MV-4-11 (cell line): ENCODE measurements at places on chromosomes 1 and 21.

DNA sequence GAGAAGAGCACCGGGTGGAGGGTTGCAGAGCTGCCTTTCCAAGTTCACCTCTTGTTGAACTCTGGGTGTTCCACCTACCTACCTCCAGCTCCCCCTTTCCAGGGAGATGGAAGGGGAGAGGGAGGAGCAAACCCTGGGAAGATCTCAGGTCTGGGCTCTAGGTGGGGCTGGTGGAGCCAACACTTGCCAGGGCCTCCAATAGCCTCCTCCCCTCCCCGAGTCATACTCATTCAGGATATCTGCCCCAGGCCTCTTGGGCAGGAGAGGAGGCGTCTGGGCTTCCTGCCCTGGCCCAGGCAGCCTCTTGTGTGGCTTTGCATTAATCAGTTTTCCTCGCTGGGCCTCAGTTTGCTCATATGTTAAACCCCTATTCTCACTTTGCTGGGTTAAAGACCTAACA lies 13.4 kb downstream of the RAP1GAP start:
- no peak for DNase-seq

GRCh38 chr1:96508233-96508632 lies 213.4 kb upstream of the PTBP2 start:
- peak; percentile 35 for DNase-seq

GRCh38 chr1:17185485-17185860 lies 19.5 kb upstream of the PADI1 start:
- no peak for DNase-seq

DNA sequence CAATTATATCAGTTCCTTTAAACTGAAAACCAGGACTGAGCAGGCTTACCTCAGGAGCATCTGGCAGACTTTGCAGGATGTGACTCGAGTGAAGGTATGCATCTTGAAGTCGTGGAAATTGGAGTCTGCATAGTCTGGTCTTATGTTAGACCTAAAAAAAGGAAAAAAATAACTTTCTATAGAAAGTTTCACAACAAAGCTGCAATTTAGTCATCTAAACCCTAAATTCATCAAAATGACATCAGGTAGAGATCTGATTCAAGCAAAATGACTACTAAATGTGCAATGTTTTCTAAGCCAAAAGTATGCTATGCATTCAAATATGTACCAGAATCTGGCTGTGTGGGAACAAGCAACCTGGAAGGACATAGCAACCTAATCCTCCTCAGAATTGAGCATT lies 260.1 kb downstream of the VAV3 start:
- DNase-seq, result no peak

DNA sequence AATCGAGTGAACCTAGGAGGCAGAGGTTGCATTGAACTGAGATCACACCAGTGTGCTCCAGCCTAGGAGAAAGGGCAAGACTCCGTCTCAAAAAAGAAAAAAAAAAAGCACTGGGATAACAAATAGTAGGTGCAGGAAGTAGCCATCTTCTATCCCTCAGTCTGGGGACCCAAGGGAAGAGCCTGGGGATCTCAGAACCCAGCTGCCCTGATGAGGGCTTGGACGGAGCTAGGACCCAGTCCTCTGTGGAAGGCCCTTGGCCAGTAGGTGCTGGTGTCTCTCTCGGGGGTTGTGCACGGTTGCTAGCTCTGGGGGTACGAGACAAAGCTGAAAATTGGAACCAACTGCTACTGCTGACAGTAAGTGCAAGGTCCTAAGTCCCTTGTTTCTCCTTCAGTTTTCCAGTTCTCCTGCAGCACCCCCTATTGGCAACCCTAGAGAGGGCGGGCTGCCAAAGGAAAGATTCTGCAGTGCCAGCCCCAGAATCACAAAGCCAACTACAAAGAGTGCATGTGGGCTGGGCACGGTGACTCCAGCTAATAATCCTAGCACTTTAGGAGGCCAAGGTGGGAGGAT lies 57.6 kb upstream of the KIF1B start:
- peak; percentile 37 for DNase-seq

GRCh38 chr1:63772876-63773275 lies 941 bp upstream of the ROR1 start:
- no peak for DNase-seq

GRCh38 chr21:33522953-33523349 lies 19.0 kb downstream of the GART start:
- no peak for DNase-seq

- no peak for DNase-seq
Measured at GRCh38 chr1:153763365-153764225, 11.6 kb upstream of the SLC27A3 start.

GRCh38 chr1:11951901-11952300 lies 17.4 kb downstream of the PLOD1 start:
- DNase-seq, result no peak

DNA sequence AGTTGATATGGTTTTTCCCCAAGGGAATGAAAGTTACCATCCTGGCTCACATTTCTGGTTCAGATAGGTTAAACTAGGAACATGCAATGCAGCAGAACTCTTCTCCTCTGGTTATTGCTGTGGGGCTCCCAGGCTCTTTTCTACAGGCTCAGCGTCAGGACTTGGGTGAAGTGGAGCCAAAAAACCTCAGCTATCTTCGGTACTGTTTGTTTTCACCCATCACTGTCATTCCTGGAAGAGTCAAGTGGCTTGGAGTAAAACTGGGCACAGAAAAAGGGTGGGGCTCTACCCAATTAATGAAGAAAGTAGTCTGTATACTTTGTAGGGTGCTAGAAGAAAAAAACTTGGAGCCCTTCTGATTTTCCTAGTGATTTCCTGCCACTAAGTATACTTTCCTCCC lies 9.4 kb downstream of the WNT2B start:
- no peak for DNase-seq

GRCh38 chr1:101247404-101248287 lies 10.8 kb downstream of the S1PR1 start:
- no peak for DNase-seq

GRCh38 chr1:107897438-107898345 lies 67.3 kb downstream of the VAV3 start:
- peak; percentile 35 for DNase-seq

GRCh38 chr1:237861944-237862343 lies 28.8 kb downstream of the ZP4 start:
- peak; percentile 83 for DNase-seq

- DNase-seq, result peak; percentile 76
Measured at GRCh38 chr1:42949312-42950115, 9.2 kb downstream of the SLC2A1 start.

GRCh38 chr21:44000360-44000759 lies 11.7 kb upstream of the TRAPPC10 start:
- DNase-seq, result no peak

DNA sequence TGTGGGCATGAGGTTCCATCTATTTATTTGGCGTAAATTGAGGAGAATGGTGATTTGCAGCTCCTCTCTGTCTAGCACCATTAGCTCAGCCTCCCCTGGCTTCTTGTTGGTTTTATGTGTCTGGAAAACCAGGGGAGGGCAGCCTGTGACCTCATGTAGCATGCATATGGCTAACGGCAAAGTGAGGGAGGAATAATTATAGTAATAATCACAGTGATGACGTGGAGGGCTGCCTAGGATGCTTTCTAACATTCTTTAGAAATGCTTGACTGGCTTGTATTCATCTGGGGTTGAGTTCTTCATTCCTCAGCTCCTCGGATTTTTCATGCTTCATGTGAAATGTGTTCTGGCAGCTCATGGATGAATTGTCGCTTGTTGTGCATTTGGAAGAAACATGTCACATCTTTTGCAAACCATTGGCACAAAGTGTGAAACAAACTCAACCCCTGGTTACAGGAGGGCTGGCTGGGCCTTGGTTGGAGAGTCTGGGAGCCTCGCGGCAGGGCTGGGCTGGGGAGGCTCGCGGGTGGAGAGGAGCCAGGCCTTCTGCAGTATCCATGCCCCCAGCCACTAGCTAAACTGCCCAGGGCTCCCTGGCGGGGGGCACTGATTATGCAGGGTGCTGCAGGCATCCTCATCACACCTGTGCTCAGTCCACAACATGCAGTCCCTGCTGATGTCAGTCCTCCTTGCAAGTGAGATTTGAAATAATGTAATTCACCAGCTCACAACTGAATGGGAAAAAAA lies 149.6 kb downstream of the DISC1 start:
- peak; percentile 35 for DNase-seq

- DNase-seq, result peak; percentile 14
Measured at GRCh38 chr1:59730759-59731478, 83.8 kb upstream of the HOOK1 start.

DNA sequence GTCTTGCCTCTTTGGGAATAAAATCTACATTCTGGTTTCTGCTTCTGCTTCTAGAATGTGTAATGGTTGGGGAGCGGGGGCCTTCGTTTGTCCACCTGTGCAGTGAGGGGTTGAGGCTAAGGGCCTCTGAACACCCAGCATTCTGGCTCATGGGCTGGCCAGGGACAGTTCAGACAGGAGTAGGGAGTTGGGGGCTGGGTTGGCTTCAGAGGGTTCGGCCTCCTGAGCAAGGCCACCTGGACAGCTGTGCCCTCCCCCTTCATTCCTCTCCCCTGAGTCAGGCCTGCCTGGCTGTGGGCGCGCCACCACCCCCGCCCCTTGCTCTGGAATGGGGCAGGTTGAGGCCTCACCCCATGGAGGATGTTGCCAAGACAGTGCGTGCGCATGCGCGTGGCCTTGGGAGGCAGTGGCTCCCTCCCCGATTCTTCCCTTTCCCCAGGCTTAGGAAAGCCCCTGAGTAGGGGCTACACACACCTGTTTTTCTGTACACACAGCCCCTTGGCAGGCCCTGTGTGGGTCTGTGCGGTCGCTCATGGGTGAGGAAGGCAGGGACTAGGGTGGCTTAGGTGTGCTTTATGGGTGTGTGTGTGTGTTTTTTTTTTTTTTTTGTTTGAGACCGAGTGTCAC lies 57.0 kb downstream of the YARS1 start:
- DNase-seq, result no peak

GRCh38 chr1:157140063-157140588 lies 1.9 kb upstream of the ETV3 start:
- no peak for DNase-seq

- peak; percentile 97 for DNase-seq
Measured at GRCh38 chr1:66439031-66439740, 94.8 kb upstream of the SGIP1 start.

GRCh38 chr21:33386222-33386784 lies 16.9 kb upstream of the IFNGR2 start:
- no peak for DNase-seq

- DNase-seq, result no peak
Measured at GRCh38 chr1:232066521-232066920, 439.9 kb downstream of the DISC1 start.

- no peak for DNase-seq
Measured at GRCh38 chr21:38936240-38936639, 130.5 kb downstream of the ETS2 start.

DNA sequence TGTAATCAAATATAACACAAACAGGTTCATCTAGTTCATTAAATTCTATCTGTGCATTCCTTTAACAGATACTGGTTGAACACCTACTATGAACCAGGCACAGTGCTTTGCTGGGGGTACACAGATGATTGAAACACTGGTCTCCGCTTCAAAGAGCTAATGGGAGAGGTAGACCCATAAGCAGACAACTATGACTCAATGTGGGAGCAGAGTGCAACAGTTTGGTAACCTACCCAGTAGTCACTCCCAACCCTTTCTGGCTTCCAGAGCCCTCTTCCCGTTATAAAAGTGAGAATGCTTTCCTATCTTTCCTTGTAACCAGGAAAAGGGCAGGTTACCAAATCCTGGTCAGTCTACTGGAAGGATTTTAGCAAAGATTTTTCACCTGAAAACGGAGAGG lies 8.0 kb upstream of the ETV3 start:
- no peak for DNase-seq

- DNase-seq, result no peak
Measured at GRCh38 chr1:32273391-32274208, 18.3 kb upstream of the HDAC1 start.

GRCh38 chr1:157357111-157357510 lies 195.2 kb downstream of the FCRL5 start:
- no peak for DNase-seq

DNA sequence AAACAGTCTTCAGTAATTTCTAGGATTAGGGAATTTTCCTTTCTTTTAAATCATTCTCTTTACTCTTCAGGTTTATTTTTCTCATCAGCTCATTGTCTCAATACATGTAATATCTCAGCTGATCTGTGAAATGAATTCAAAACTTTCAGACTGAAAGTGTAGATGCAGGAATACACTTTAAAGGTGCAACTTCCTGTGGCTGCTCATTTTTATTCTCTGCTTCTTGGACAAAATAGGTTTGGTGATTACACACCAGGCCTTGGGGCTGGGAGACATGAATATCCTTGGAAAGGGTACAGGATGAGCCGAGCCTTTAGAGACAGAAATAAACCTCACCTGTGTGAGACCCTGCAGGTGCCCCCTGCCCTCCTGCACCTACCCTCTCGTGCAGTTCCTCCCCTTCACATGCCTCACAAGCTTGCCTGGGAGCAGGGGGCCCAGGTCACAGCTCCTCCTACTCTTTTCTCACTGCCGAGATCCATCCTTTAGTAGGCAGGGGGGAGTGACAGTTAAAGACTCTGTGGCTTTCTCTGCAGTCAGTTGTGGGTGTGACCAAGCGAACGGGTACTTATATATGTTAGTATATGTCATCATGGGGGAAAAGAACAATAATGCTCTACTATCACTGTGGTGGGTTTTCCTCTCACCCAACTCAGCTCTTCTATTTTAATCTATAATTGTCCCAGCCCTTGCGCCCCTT lies 23.6 kb downstream of the XCL2 start:
- DNase-seq, result peak; percentile 51

GRCh38 chr1:110503471-110503870 lies 15.5 kb downstream of the KCNA10 start:
- DNase-seq, result no peak

GRCh38 chr1:41023279-41023990 lies 1.9 kb upstream of the SLFNL1 start:
- DNase-seq, result no peak

GRCh38 chr1:72969461-72969860 lies 687.1 kb upstream of the NEGR1 start:
- DNase-seq, result no peak

GRCh38 chr1:92317836-92318493 lies 19.1 kb downstream of the RPAP2 start:
- no peak for DNase-seq

- no peak for DNase-seq
Measured at GRCh38 chr1:108819878-108820277, 37.0 kb downstream of the AKNAD1 start.

- DNase-seq, result no peak
Measured at GRCh38 chr1:115343200-115343737, 5.2 kb upstream of the NGF start.

GRCh38 chr1:112618721-112619517 lies at the start of gene ST7L:
Gene ST7L, minus strand, starts transcription at chr1:112619141. Its CDS starts 28 bp downstream, at chr1:112619113.
- DNase-seq, result no peak

- peak; percentile 84 for DNase-seq
Measured at GRCh38 chr1:198633675-198634121, 5.1 kb upstream of the PTPRC start.

DNA sequence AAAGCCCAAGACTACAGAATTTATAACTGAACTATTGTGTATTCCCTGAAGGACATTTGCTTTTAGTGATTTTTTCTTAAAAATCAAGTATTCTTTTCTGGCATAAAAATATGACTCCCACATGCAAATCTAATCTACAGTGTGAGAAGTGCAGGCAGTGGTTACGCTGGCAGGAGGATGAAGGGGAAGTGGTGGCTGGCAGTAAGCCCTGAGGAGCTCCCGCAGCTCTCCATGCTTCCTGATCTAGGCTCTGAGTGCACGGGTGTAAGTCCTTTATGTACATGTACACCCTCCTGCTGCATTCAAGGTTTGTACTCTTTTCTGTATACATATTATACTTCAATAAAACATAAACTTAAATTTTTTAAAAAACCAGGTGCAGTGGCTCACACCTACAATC lies 67.5 kb upstream of the PRDX6 start:
- DNase-seq, result peak; percentile 94
